ENCODE measurements at places on chromosomes 3 and 15. TPM values are rescaled to one million over a fixed set of nuclear protein-coding genes. Genes with fewer than 3 reads are reported as not detected.

CHRD gene
- total RNA-seq: 0.24 TPM

MOBP gene
- 0.05 TPM for total RNA-seq

DNA sequence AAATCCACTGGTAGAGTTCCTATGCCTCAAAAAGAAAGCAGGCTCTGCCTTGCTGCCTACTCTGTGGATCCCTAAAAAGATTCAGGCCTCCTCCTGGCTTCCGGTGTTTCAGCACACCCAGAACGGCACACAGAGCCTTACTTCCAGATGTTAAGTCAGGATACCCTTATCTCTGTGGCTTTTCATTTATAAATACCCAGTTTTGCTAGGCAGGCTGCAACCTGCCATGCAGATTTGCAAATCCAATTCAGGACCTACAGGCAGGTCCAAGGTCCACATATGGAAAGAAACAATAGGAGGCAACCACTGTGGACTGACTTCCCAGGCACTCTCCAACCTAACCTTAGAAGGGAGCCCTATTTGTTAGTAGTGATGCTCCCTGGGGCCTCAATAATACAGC is 30.7 kb downstream of the EFL1 start:
- peaks cover 10% of the 10 kb centered on the region for H3K36me3 ChIP-seq
- no peak overlapping the region for H3K27ac ChIP-seq
- DNase-seq: no peak
- no peaks in the 10 kb centered on the region for H3K27me3 ChIP-seq

DNA sequence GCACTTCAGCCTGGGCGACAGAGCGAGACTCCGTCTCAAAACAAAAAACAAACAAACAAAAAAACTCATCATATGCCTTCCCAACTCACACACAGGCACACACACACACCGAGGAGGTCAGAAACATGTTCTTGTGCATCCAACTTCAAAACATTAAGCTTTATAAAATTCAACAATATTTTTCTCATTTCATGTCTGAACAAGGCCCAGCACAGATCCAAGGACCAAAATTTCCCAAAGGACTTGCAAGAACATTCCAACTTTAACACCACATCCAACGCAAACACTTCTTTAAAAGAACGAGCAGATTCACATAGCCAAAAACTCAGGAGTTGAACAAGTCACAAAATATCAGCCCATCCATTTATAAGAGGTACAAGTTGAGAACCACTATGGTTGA is 148.4 kb downstream of the MAGI1 start:
- no peak for DNase-seq
- H3K4me3 ChIP-seq: no peak overlapping the region
- H3K27me3 ChIP-seq: no peaks in the 10 kb centered on the region
- no peak overlapping the region for H3K27ac ChIP-seq
- H3K4me1 ChIP-seq: no peaks in the 10 kb centered on the region

GRCh38 chr3:111519178-111519855 is 22.7 kb upstream of the CD96 start:
- H3K4me3 ChIP-seq: no peak overlapping the region
- DNase-seq: no peak
- H3K27ac ChIP-seq: no peak overlapping the region

MANF gene
- 84.5 TPM for total RNA-seq

DNA sequence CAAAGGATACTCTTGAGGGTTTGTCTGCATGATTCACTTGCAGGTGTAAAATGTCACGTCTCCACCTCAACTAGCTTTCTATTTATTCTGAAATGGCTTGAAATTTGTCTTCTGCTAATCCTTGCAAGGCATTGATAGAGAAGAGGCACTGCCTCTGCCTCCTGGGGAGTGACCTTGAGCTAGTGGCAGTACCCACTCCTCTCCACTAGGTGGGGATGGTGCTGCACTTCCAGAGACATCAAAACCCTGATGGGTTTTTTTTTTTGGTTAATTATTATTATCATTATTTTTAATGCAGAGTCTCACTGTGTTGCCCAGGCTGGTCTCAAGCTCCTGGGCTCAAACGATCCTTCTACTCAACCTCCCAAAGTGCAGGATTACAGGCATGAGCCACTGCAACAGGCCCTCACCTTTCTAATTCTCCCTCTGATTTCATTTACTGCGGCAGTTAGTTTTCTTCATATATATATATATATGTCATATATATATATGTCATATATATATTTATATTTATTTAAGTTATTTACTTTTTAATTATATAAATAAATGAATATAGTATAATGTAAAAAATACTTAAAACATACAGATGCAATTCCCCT is 117.6 kb upstream of the EIF1B start:
- no peaks in the 10 kb centered on the region for H3K4me1 ChIP-seq
- H3K4me3 ChIP-seq: no peak overlapping the region
- H3K27ac ChIP-seq: no peak overlapping the region
- peak; percentile 61 for DNase-seq
- no peaks in the 10 kb centered on the region for H3K36me3 ChIP-seq

DNA sequence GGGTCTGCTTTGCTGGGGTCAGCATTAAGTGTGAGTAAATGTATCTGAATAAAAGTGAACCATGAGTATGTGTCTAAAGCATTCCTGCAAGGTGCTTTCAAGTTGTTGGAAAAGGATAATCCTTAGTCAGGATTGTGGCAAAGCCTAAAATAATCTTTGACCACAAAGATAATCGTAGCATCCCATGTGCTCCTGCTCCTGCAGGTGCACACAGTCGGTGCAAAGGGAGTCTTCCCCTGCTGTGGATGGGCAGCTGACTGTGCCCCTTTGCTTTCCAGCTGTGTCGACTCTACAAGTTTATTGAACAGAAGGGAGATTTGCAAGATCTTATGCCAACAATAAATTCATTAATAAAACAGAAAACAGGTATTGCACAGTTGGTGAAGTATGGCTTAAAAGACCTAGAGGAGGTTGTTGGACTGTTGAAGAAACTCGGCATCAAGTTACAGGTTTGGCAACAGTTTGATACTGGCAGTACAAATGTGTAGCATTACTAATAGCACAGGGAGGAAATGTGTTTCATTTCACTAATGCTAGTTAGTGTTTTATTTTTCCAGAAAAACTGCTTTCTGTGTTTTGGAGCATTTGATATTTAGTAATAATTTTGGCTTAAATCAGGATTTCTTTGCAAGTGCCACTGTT is 22.6 kb downstream of the SRP14 start:
- no peaks in the 10 kb centered on the region for H3K27me3 ChIP-seq
- no peaks in the 10 kb centered on the region for H3K4me1 ChIP-seq
- H3K36me3 ChIP-seq: peaks cover 31% of the 10 kb centered on the region
- DNase-seq: no peak

DNA sequence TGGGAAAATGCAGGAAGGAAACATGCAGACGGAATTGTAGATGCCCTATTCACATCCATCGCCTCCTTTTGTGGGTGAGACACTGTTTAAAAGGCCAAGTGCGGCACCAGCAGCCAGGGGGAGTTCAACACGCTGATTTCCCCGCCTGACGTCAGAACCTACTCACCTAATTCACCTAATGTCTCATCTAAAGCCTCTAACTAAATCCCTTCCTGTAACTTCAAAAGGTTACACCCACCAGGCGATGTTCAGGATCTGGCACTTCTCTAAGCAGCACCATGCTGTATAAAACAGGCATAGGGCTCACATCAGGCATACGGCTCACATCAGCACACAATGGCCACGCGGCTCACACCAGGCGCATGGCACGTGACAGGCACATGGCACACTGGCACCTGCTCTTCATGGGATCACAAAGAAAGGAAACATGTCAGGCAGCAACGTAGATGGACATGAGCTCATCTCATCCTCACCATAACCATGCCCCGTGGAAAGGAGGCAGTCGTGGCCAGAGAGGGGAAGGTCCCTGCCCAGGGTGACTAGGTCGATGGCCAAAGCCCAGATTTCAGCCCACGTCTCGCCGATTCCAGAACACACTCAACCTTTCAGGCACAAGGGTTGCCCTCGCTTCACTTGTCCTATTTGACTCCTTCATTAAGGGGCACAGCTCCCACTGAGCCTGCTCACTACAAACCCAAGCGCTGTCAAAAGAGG is 21.7 kb downstream of the XXYLT1 start:
- no peak for DNase-seq
- H3K4me1 ChIP-seq: peaks cover 35% of the 10 kb centered on the region
- H3K36me3 ChIP-seq: no peaks in the 10 kb centered on the region

DNA sequence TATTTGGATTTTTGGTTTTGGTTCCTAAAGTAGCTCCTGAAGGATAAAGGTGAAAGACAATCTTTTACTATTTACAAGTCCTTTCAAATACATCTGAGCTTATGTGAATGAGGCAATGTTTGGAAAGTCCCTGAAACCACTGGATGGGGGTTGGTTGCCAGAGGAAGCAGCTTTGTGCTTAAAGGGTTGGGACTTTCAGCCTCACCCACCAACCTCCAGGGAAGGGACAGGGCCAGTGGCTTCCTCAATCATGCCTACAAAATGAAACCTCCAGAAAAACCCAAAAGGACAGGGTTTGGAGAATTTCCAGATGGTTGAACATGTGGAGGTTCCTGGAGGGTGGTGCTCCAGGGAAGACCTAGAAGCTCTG is 20.9 kb upstream of the ABHD17C start:
- H3K4me3 ChIP-seq: no peak overlapping the region
- H3K27ac ChIP-seq: peak overlapping the region; percentile 27
- peaks cover 2% of the 10 kb centered on the region for H3K4me1 ChIP-seq
- H3K27me3 ChIP-seq: no peaks in the 10 kb centered on the region

GRCh38 chr15:83928392-83928734 is 274.4 kb downstream of the ADAMTSL3 start:
- no peak overlapping the region for H3K4me3 ChIP-seq
- H3K36me3 ChIP-seq: no peaks in the 10 kb centered on the region
- H3K27ac ChIP-seq: no peak overlapping the region

GRCh38 chr15:23860290-23861245 is 173.5 kb upstream of the NDN start:
- DNase-seq: no peak
- H3K27me3 ChIP-seq: no peaks in the 10 kb centered on the region
- H3K4me3 ChIP-seq: no peak overlapping the region
- H3K4me1 ChIP-seq: no peaks in the 10 kb centered on the region
- no peak overlapping the region for H3K27ac ChIP-seq

GRCh38 chr3:141436180-141436579 is 50.6 kb upstream of the RASA2 start:
- no peaks in the 10 kb centered on the region for H3K4me1 ChIP-seq
- no peak for DNase-seq
- H3K4me3 ChIP-seq: no peak overlapping the region
- no peak overlapping the region for H3K27ac ChIP-seq
- H3K36me3 ChIP-seq: no peaks in the 10 kb centered on the region
- no peaks in the 10 kb centered on the region for H3K27me3 ChIP-seq

DNA sequence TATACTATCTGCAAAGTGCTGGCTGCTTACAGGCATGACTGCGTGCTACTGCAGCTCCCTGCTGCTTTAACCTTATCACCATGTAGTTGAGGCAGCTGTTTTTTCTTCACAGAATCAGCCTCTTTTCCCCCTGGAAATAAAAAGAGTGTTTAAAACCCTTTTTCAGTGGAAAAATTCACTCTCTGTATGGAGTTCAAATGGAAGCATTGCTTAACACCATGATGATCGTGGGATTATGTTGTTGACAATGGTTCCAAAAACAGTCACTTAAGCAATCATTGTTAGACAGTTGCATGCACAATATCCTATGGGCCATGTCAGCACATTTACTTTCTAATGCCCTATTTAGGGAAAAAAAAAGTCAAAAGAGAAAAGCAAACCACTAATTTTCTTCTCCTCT is 536.4 kb downstream of the UNC13C start:
- H3K4me3 ChIP-seq: no peak overlapping the region
- H3K27ac ChIP-seq: no peak overlapping the region
- no peaks in the 10 kb centered on the region for H3K4me1 ChIP-seq

GRCh38 chr3:52679811-52680210 is 5.9 kb downstream of the PBRM1 start:
- H3K4me3 ChIP-seq: no peak overlapping the region
- no peaks in the 10 kb centered on the region for H3K27me3 ChIP-seq
- no peak overlapping the region for H3K27ac ChIP-seq
- no peak for DNase-seq
- H3K4me1 ChIP-seq: peaks cover 5% of the 10 kb centered on the region

DNA sequence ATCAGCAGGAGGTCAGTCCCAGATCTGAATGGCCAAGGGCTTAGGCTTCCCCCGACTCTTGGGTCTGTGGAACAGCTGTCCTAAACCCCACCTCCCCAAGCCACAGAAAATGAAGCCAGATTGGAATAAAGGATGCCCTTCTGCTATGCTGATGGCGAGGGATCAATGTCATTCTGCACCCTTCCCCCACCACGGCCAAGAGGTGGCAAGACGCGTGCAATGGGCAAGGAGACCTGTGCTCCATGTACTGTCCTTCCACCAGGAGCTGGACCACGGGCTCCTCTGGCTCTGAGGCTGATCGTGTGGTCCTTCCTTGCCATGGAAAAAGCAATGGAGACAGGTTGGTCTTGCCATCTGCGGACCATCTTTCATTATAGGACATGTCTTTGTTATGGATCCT is 32.6 kb upstream of the TBC1D21 start:
- no peak overlapping the region for H3K27ac ChIP-seq
- no peaks in the 10 kb centered on the region for H3K4me1 ChIP-seq
- no peak for DNase-seq
- peaks cover 7% of the 10 kb centered on the region for H3K27me3 ChIP-seq

- no peaks in the 10 kb centered on the region for H3K27me3 ChIP-seq
- no peaks in the 10 kb centered on the region for H3K4me1 ChIP-seq
- DNase-seq: no peak
These were observed 591.4 kb upstream of the NR2F2 start for GRCh38 chr15:95739131-95739530.

DNA sequence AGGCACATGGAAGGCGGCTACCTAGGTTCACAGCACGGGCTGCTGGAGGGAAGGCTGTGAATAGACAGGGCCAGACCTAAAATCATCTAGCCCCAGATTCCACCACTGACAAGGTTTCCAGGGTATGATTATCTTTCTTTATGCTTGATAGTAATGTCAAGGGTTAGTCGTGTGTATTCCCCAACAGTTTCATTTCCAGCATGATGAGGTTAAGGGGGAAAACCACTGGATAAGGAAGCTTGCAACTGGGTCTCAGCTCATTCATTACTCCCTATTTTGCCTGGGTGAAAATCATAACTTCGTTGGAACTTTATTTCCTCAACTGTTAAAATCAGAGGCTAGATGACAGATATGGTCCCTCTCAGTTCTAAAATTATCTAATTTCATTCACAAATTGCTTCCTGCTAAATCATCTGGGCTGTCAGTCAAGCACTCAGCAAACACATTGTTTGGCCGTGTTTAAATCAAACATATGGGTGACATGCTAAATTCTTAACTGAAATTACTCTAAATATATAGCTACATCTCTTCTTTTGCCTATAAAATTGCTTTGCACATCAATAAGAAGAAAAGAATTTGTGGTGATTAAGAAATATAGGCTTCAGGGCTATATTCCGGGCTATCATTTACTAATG is 111.7 kb downstream of the CYP19A1 start:
- no peaks in the 10 kb centered on the region for H3K27me3 ChIP-seq
- H3K27ac ChIP-seq: no peak overlapping the region
- no peaks in the 10 kb centered on the region for H3K4me1 ChIP-seq
- no peak for DNase-seq
- H3K36me3 ChIP-seq: no peaks in the 10 kb centered on the region

GRCh38 chr3:20141851-20142250 is 44.2 kb downstream of the SGO1 start:
- peaks cover 29% of the 10 kb centered on the region for H3K36me3 ChIP-seq
- no peak for DNase-seq
- H3K27ac ChIP-seq: no peak overlapping the region
- H3K27me3 ChIP-seq: no peaks in the 10 kb centered on the region
- H3K4me3 ChIP-seq: no peak overlapping the region

TUSC7 gene
- not detected for total RNA-seq

Measured in thymus (tissue), 14 donors.